ENCODE measurements at places on chromosomes 3 and 15. TPM values are rescaled to one million over a fixed set of nuclear protein-coding genes. Genes with fewer than 3 reads are reported as not detected.

PDZRN3 gene
- total RNA-seq: not detected

GABRR3 gene
- not detected for total RNA-seq

PLA2G4E gene
- not detected for total RNA-seq

CYP1A1 gene
- 0.37 TPM for total RNA-seq

TEX55 gene
- total RNA-seq: not detected

VILL gene
- total RNA-seq: 13.7 TPM

UROC1 gene
- not detected for total RNA-seq

ARPP21 gene
- total RNA-seq: not detected

DNA sequence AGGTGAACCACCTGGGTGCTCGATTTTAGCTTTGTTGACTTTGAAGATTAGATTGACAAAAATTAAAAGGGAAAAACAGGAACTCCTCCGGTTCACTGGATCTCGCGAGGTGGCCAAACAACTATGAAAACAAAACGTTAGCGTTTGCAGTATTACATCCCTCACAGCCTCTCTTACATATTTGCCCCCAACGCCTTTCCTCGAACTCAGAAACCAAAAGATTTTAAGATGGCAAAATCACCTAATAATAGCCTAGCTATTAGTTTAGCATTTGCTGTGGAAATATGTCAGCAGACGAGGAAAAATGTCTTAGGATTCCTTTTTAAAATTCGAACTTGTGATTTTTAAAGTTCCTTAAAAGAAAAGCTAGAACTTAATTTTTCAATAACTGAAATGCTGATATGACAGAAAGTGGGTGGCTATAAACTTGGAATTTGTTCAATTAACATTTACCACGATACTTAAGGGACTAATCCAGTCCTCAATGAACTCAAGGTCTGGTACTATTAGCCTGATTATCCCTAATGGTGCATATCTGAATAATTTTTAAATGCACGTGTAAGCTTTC lies 491 bp upstream of the SENP7 start:
- H3K4me1 ChIP-seq: peaks cover 53% of the 10 kb centered on the region
- DNase-seq: no peak
- no peaks in the 10 kb centered on the region for H3K27me3 ChIP-seq
- peaks cover 7% of the 10 kb centered on the region for H3K36me3 ChIP-seq

DNA sequence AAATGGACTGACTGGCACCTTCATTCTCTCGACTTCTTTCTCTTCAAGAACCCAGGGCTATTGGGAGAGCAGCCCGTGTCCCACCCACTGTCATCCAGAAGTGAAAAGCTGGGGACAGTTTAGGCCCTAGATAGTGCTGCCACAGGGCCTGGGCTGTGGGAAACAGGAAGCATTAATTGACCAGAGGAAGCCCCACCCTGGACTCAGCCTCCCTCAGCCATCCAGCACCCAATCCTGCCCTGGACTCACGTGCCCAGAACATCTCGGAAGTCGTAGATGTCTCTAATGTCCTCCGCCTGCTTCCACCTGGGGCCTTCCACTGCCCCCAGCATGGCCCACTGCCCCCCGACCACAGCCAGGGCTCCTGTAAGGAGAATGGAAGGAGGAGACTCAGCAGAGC lies 2.3 kb downstream of the CAMK1 start:
- DNase-seq: no peak
- H3K27ac ChIP-seq: no peak overlapping the region
- peaks cover 15% of the 10 kb centered on the region for H3K4me1 ChIP-seq
- no peaks in the 10 kb centered on the region for H3K36me3 ChIP-seq

GRCh38 chr3:99873269-99874102 lies 55.8 kb downstream of the CMSS1 start:
- no peaks in the 10 kb centered on the region for H3K27me3 ChIP-seq
- peaks cover 15% of the 10 kb centered on the region for H3K4me1 ChIP-seq
- no peak overlapping the region for H3K4me3 ChIP-seq

DNA sequence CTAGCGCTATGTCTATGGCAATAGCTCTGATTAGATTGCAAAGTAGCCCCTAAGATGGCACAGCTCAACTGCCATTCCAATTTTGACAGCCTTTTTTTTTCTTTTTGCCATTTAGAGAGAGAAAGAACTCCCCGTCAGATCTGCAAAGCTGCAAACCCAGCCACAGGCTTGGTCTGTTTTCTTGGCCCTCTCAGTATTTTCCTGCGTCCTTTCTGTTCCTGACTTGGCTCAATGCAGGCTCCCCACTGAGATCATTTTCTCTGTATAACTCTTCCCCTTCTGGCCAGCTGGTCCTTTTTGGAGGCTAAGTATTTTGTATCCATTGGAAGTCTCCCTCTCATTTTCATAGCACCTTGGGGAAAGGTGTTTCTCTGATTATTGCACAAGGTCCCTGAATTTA lies 386.7 kb downstream of the UNC13C start:
- no peaks in the 10 kb centered on the region for H3K4me1 ChIP-seq
- no peak overlapping the region for H3K4me3 ChIP-seq
- H3K36me3 ChIP-seq: no peaks in the 10 kb centered on the region
- no peak overlapping the region for H3K27ac ChIP-seq
- DNase-seq: no peak

DNA sequence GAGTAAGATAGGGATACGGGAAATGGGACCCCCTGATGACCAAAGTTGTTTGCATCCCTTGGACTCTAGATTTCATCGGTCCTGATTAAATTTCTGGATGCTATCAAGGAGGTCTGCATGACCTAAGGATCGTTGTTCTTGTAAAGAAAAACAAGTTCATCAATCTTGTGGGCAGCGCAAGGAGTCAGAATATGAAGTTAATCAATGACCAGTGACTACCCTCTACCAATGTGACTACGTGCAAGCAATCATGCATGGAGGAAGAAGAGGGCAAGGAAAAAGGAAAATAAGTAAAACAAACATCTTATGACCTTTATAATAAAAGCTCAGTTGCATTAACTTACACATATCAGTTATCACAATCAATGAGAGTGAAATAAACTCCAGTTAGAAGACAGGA lies 139.7 kb downstream of the RTP4 start:
- no peaks in the 10 kb centered on the region for H3K4me1 ChIP-seq
- H3K4me3 ChIP-seq: no peak overlapping the region
- DNase-seq: no peak
- H3K36me3 ChIP-seq: no peaks in the 10 kb centered on the region
- no peak overlapping the region for H3K27ac ChIP-seq

DNA sequence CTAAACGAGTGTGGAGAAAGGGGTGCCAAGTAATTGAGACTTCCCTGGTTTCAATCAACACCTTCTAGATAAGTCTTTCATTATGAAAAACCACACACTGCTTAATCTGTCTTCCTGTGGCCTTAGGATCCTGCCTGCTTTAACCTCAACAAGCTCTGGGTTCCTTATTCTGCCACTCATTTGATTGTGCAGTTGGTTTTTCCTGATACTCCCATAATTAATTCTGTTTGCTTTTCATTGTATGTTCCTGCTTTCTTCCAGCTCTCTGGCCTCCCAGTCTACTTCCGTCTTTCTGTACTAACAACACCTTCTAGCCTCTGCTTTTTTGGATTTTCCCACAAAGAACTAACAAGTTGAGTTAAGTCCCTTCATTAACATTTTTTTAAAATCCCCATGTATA lies 20.2 kb upstream of the GCNT3 start:
- no peak overlapping the region for H3K4me3 ChIP-seq
- no peak overlapping the region for H3K27ac ChIP-seq
- H3K36me3 ChIP-seq: no peaks in the 10 kb centered on the region
- H3K27me3 ChIP-seq: no peaks in the 10 kb centered on the region

- H3K4me1 ChIP-seq: no peaks in the 10 kb centered on the region
- H3K36me3 ChIP-seq: no peaks in the 10 kb centered on the region
- DNase-seq: no peak
- H3K4me3 ChIP-seq: no peak overlapping the region
- H3K27ac ChIP-seq: no peak overlapping the region
- H3K27me3 ChIP-seq: no peaks in the 10 kb centered on the region
Measured at GRCh38 chr3:27504749-27505148, 20.6 kb upstream of the SLC4A7 start.

Data from activated naive CD4-positive, alpha-beta T cell treated with anti-CD3 and anti-CD28 coated beads for 36 hours (primary cell).